ENCODE measurements at places on chromosomes 3 and 15. TPM values are rescaled to one million over a fixed set of nuclear protein-coding genes. Genes with fewer than 3 reads are reported as not detected.

Gene ADAMTSL3
- total RNA-seq = under 0.01 TPM

Gene ULK4
- 5.0 TPM for total RNA-seq

GRCh38 chr15:57147621-57148020 lies 228.7 kb upstream of the CGNL1 start:
- DNase-seq = no peak

DNA sequence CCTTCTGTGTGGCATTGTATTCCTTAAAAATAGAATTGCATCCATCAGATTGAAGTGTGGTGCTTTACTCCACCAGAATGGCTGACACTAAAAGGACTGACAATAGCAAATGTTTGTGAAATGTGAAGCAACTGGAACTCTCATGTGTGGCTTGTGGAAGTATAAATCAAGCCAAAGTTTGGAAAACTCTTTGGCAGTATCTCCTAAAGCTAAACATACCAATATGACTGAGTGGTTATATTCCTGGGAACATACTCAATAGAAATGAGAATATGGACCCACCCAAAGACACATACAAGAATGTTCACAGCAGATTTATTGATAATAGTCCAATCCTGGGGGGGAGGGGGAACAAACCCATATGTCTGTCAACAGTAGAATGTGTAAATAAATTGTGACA lies 87.1 kb downstream of the RARB start:
- no peak for DNase-seq

DNA sequence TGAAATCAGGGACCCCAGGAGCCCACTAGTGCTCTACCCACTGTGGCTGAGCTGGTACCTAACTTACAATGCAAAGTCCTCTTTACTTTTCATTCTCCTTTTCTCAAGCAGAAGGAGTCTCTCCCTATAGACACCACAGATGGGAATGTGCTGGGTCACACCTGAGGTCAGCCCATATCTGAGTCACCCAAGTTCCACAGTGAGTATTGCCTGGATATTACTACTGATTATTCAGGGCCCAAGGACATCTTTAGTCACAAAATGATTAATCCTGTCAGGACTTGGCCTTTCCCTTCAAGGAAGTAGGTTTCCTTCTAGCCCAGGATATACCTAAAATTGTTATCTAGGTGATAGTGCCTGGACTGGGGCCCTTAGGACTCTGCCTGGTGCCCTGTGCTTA lies 1305.2 kb downstream of the SI start:
- DNase-seq = no peak

Gene SAMD7
- total RNA-seq = not detected

DNA sequence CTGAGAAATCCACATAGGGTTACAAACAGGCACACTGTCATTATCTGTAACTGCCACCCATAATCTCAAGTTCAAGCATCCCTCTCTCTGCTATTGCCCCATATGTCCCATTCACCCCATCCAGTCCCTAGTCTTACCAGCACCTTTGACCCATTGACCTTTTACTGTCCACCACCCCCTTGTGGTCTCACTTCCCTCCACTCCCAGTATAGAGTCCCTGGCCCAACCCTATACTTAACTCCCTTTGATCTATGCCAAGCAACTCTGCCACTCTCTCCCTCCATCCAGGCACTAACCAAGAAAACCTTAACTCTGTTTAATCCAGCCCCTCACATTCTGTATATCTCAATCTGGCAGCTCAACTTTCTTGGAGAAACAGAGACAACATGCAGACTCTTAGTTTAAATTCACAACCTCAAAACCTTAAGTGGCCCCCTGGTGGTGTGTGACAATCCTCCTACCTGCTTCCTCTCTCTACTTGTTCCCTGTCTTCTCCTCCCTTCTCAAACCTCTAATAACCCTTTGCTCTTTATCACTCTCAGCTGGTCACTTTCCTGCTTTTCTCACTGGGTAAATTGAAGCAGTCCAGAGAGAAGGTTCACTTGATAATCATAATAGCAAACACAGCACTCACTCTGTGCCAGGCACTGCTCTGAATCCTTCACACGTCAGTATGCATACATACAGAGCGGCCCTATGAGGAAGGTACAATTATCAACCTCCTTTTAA lies 162.7 kb downstream of the STT3B start:
- no peak for DNase-seq
